ENCODE measurements at places on chromosomes 12 and 14.

DNA sequence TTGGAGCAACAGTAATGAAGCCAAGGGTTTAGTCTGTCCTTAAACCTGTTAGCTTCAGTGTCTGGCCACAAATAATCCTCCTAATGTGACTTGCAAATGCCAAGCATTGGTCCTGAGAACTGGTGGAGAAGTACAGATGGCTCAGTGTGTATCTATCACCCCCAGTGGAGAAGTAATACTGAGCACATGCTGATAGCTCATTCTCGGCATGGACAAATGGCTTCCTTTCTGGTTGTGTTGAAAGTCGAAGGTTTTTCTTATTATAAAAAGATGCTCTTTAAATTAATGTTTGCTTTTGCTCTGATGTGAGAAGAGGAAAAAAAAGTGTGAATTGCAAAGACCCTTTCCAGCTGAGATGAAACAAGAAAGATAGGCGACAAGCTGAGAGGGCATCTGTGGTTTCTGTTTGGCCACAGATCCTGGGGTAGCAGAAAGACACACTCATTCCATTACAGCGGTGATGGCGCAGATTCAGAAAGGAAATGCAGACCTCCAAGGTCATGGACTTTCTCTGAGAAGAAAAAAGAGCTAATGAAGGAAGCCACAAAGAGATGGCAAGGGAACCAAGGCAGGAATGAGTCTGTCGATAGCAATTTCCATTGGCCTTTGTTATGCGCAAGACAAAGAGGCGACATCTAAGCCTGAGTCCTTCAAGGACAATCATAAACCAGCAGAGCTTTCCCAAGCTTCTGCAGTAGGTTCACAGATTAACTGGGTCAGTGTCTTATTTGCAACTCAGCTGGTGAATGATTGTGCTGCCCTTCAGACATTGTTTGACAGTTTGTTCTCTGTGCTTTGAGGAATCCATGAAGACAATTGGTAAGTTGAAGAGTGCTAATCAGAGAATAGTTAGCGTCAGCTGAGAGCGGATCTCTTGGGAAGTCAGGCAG lies 155.5 kb upstream of the RGS6 start:
- DNase-seq: no peak

DNA sequence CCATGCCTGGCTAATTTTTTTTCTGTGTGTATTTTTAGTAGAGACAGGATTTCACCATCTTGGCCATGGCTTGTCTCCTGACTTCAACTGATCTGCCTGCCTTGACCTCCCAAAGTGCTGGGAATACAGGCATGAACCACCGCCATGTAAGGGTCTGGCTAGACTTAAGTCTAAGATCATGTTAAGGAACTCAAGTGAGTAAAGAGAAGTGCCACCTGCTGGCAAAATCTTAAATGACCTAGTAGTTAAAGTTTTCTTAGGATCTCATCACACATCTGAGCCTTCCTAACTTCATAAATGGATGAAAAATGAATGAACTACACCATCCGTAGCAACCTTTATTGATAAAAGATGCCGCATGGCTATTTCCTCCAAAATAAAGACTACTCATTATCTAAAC lies 1.7 kb upstream of the C12orf56 start:
- DNase-seq: peak; percentile 65

- no peak for DNase-seq
Observed at GRCh38 chr14:64915029-64915424, 772 bp downstream of the CHURC1 start.

DNA sequence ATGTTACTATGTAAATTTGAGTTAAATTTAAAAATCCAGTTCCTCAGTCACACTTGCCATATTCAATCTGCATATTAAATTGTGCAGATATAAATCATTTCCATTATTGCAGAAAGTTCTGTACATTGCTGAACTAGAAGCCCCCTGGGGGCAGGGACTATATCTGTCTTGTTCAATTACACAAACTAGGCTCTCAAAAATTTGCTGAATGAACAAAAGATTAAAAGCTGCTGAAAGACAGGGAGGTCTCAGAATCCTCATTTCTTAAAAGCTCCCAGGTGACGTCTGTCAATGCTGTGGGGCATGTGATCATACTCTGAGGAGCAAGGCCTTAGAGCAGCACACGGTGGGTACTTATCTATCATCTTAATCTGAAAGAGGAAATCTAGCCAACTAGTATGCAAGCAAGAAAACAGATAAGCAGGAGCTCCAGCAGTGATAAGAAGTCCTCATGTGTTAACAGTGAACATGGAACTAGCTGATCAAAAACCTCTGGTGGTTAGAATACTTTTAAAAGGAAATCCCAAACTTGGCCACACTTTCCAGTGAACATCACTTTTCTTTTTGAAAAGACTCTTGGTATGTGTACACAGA lies 60.5 kb downstream of the APPL2 start:
- DNase-seq: no peak

GRCh38 chr12:53844994-53845844 lies 93.4 kb upstream of the HOXC13 start:
- DNase-seq: peak; percentile 13

- DNase-seq: no peak
Observed at GRCh38 chr12:92845329-92845728, 83.8 kb downstream of the EEA1 start.

DNA sequence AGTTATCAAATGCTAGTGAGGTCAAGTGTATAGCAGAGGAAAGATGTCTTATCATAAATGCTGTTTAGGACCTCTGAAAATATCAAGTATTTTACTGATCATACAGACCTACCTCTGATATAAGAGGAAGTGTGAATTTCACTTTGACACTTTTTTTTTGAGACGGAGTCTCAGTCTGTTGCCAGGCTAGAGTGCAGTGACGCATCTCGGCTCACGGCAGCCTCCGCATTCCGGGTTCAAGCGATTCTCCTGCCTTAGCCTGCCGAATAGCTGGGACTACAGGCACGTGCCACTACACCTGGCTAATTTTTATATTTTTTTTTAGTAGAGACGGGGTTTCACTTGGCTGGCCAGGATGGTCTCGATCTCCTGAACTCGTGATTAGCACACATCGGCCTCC lies 55.1 kb upstream of the PIK3C2G start:
- DNase-seq: no peak

DNA sequence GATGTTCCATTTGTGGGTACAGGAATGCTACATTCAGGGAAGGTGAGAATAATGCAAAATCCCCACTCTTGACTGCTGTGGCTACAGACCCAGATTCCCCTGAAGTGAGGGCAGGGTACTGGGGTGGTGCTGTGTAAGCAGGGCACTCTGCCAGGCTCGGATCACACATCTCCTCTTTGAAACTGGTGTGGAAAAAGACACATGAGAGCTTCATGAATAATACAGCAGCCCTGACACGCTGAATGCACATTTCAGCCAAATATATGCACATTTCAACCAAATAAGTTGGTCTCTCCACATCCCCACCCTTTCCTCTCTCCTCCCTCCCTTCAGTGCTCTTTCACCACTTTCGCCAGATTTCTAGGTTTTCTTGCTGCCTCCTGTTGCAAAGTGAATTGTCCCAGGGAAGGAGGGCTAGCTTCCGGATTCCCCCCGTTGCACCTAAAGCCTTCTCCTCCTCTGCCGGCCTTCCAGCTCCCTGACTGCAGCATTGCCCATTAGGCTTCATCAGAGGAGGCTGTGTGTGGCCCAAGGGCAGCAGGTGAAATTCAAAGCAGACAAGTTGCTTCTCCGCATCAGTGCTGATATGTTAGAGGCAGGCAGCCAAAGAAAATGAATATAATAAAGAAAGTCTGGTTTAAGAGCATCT lies 118.2 kb upstream of the TMCC3 start:
- no peak for DNase-seq

GRCh38 chr12:104060791-104061190 lies 3.5 kb upstream of the HCFC2 start:
- DNase-seq: no peak

- DNase-seq: no peak
Observed at GRCh38 chr12:106910202-106910601, 45.5 kb upstream of the TMEM263 start.

DNA sequence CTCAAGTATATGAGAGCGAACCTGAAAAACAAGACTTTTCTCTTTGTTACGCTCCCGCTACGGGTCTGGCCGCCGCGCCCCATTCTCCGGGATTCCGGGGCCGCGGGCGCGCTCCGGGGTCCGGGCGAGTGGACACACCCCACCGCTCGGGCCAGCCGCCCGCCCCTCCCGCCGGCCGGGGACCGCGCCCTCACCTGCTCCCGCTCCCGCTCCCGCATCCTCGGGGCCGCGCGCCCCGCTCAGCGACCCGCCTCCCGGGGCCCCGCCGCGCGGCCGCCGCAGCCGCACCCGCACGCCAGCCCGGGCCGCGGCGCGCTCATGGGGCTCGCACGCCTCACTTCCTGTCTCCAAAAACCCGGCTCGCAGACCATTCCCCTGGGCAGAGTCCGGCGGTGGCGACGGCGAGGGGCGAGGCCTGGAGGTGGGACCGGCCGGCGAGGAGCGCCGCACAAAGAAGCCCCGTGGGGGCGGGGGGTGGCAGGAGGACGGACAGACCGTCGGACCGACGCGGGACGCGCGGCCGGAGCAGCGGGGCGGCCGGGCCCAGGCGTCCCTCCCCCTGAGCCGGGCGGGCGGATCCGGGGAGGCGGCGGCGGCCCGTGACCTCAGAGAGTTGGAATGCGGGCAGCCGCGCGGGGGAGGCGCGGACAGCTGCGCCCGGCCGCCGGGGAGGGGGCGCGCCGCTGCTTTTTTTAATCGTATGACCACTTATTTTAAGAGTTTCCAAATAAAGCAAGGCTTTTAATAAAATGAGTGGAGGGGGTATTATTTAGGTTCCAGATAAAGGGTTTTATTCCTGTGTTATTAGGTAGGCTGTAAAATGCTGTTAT lies at the start of gene PTPN21:
PTPN21 (minus strand) TSS at position 551 of the 830 bp plus-strand sequence. CDS start 4,590 bp downstream, outside the sequence.
- DNase-seq: peak; percentile 86

DNA sequence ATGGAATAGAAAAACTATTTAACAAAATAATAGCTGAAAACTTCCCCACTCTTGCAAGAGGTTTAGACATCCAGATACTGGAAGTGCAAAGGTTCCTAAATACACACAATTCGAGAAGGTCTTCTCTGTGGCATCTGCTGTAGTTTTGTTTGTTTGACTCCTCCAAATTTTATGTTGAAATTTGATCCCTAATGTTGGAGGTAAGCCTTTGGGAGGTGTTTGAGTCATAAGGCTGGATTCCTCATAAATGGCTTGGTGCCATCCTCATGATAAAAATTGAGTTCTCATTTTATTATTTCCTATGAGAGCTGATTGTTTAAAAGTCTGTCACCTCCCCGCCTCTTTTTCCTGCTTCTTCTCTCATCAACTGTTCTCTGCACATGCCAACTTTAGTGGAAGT lies 182.7 kb downstream of the MYRFL start:
- no peak for DNase-seq

DNA sequence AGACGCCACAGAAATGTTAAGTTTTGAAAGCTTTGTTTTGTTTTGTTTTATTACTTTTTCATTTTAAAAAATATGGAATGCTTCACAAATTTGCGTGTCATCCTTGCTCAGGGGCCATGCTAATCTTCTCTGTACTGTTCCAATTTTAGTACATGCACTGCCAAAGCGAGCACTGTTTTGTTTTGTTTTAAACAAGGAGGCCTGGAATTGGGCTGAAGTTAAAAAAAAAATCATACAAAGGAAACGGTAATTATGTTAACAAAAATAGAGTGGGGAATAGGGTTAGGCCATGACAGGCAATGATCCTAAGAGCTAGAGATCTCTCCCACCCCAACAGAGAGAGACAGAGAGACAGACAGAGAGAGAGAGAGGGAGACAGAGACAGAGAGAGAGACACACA lies 57.0 kb downstream of the ZFP36L1 start:
- DNase-seq: no peak

GRCh38 chr12:26162905-26163304 lies 32.5 kb upstream of the SSPN start:
- DNase-seq: no peak

- no peak for DNase-seq
Observed at GRCh38 chr12:15719230-15719629, 70.0 kb downstream of the EPS8 start.

- no peak for DNase-seq
Observed at GRCh38 chr12:91741932-91742331, 403.7 kb downstream of the BTG1 start.

GRCh38 chr12:212715-213526 lies 1.0 kb downstream of the SLC6A12 start:
- peak; percentile 37 for DNase-seq

DNA sequence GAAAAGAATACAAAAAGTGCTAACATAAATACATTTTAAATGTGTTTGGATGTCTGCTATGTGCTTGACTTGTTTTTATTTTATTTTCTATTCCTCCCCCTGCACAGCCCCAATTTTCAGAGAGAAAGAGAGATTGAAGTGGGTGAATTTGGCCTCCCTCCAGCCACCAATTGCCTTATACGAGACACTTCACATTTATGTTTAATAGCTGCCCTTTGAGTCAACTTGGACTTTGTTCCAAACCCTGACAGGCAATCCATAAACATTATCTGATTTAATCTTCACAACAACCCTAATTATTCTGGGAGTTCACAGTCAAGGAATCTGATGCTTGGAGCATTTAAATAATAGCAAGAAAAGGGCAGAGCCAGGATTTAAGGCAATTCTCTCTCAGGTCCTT lies 161.7 kb downstream of the SLC15A4 start:
- no peak for DNase-seq

- no peak for DNase-seq
Observed at GRCh38 chr12:98465950-98466602, 49.3 kb upstream of the TMPO start.

- DNase-seq: no peak
Observed at GRCh38 chr14:55248411-55248810, 22.8 kb upstream of the FBXO34 start.

- no peak for DNase-seq
Observed at GRCh38 chr14:51095854-51096823, 1.2 kb upstream of the TRIM9 start.

DNA sequence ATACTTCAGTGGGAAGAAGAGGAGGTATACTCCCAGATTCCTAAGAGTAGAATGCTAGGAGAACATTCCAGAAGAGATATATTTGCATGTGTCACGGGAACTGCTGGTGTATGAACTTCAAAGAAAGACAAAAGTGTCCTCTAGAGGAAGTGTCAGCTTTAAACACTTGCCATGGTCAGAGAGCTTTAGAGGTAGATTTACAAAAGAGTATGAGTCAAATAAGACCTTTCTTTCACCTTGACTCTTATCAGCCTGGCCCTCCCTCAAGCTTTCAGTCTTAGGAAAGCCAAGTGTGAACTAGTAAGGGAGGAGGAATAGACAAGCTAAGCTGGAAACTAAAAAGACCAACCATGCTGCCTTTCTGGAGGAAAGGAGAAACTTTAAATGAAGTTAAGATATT lies 34.7 kb downstream of the COX8C start:
- no peak for DNase-seq

GRCh38 chr12:126772171-126772864 lies 1494.7 kb upstream of the TMEM132C start:
- DNase-seq: no peak

GRCh38 chr12:10701131-10701681 lies 21.9 kb downstream of the YBX3 start:
- no peak for DNase-seq

- no peak for DNase-seq
Observed at GRCh38 chr12:130245251-130245650, 83.0 kb downstream of the FZD10 start.

- no peak for DNase-seq
Observed at GRCh38 chr14:54739514-54739913, 163.1 kb downstream of the GCH1 start.

Data from cardiac muscle cell (in vitro differentiated cells and primary cell).